Mucosa of descending colon (tissue), 3 donors: ENCODE measurements at places on chromosomes 2 and 18. TPM values are rescaled to one million over a fixed set of nuclear protein-coding genes. Genes with fewer than 3 reads are reported as not detected.

Gene LYG1
- total RNA-seq: not detected

Gene ATP6V1B1
- not detected for total RNA-seq

Gene RAMP1
- 154 TPM for total RNA-seq

Gene EVX2
- not detected for total RNA-seq

Gene ME2
- total RNA-seq: 64.2 TPM

Gene MAL
- total RNA-seq: 28.8 TPM

Gene KATNAL2
- total RNA-seq: 3.1 TPM

Gene SULT1C2
- 10.5 TPM for total RNA-seq

Gene ZNF396
- 2.8 TPM for total RNA-seq

Gene KLHL41
- 1.5 TPM for total RNA-seq

Gene DNAH6
- total RNA-seq: 1.2 TPM

Gene ABCB11
- 1.2 TPM for total RNA-seq

Gene PCBP1
- 266 TPM for total RNA-seq

Gene OXER1
- total RNA-seq: 8.9 TPM

Gene PID1
- 52.5 TPM for total RNA-seq
